ENCODE measurements at places on chromosomes 3 and 15. TPM values are rescaled to one million over a fixed set of nuclear protein-coding genes. Genes with fewer than 3 reads are reported as not detected.

GRCh38 chr3:116083683-116084082, 361.6 kb downstream of the LSAMP start:
- no peak for ATAC-seq

DNA sequence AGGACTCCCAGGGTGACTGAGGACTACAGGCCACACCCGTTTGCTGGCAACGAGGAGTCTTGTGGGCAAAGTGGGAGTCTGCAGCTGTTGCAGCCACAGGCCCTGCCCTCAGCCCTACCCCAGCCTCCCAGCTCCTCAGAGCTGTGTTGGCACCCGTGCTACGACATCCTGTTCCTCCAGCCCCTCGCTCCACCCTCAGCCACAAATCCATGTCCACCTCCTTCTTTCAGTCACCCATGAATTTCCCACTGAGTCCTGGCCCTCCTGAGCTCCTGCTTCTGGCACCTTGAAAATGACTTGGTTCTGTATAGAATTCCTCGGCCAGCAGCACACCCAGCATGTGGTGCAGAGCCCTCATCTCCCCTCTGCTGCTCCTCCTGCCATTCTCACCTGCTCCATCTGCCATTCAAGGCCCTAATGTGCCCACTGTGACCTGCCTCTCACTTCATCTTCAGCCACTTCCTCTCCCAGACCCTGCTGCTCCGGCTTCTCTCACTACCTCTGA, 20.9 kb upstream of the VILL start:
- no peak for ATAC-seq

DNA sequence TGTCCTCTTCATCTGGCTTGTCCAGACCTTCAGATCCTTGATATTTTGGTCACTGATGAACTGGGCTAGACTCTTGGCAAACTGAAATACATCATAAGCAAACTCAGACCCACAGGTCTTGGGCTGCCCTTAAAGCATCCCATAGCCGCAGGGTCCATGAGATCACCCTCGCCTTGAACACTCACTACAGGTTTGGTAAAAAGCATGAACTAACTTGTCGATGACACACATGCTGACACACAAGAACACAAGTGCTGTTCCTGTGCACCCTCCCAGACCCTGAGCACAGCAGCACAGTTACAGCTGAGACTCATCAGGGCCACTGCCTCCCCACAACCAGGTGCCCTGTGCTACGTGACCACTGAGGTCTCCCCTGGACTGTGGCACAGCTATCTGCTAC, 21.0 kb downstream of the PFKFB4 start:
- no peak for ATAC-seq

GRCh38 chr3:86771741-86772512, 219.0 kb downstream of the VGLL3 start:
- ATAC-seq: peak; percentile 16

DNA sequence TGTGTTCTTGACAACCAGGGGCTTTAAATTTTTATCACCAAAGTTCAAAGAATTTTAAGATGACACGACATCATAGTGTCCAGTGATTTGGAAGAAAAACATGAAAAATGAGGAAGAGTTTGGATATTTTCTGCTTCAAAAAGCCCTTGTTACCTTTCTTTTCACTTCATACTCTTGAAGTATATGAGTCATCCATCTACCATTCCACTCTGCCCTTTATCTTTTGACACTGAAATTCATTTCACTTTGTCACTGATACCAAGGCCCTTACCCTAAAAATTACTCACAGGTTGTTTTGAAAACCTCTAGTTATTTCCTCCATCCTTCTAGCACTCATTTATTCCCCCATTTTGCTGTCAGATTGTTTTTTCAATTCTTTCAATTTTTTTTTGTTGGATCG, 42.7 kb downstream of the OR5H15 start:
- no peak for ATAC-seq

DNA sequence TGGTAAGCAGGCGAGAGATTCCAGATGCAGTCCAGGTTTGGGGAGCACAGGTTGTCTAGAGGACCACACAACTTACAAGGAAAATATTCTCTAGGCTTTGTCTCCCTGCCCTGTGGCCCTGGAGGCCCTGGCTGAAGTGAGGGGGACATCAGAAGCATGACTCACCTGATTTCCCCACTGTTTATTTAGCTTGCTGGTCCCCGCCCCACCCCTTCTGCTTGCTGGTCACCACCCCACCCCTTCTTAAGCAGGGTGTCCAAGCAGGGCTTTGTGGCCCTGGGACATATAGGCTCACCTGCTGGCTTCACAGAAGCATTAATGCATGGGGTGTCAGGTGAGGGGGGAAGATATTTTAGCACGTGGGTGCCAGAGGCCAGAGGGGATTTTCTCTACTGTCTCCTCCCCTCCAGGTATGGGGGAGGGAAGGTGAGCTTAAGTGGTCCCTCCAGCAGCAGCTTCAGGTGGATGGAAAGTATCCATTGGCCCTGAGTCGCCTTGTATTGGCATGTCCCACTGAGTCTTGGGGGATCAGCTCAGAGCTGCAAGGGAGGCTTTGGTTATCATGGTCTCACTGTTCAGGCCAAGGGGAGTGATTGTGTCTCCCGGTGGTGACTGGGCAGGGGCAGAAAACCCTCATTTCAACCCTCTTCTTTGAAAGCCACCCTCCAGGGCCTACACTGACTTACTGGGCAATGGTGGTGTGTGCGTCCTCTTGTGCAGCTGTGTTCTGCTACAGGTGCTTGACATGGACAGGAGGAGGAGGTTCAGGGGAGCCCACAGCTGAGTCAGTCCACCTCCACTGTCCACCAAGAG, 49.8 kb downstream of the GASK1A start:
- ATAC-seq: no peak

GRCh38 chr3:161423911-161424522, 52.7 kb upstream of the SPTSSB start:
- no peak for ATAC-seq

- peak; percentile 68 for ATAC-seq
Measured at GRCh38 chr15:65400760-65401610, 21.8 kb downstream of the IGDCC4 start.

DNA sequence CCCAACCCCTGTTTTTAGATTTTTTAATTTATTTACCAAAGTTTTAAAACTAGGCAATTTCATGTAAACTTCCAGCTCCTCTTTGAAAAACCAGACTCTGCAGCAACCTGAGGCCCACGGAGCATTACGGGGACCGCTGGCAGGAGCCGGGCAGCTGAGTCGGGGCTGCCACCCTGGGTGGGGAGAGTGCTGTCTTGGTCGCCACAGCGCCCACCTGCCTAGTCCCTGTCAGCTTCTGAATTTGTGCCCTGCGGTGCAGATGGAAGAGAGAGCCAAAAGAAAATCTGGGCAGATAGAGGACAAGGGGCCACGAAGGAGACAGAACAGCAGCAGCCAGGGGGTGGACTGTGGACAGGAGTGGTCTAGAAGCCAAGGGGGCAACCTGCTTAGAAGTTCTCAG, 34.6 kb downstream of the PXYLP1 start:
- no peak for ATAC-seq

GRCh38 chr15:71115567-71116351, 488 bp downstream of the THSD4 start:
- peak; percentile 79 for ATAC-seq

DNA sequence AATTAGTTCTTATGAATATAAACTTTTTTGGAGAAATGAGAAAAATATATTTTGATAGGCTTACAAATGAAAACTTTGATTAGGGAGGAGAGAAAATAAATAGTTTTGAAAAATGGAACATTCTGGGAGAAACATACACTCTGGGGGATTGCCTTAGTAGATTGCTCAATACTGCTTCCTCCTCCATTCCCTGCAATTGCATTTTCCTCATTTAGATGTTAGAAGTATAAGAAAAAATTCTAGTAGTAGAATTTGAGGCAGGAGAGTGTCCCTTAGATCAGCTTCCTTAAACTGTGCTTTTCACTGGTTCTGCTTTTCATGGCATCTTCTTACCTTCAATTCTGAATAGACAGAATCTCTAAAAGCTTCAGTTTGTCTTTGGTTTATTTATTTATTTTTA, 46.2 kb upstream of the CTDSPL2 start:
- ATAC-seq: no peak

- ATAC-seq: no peak
Measured at GRCh38 chr3:139846729-139847128, 88.3 kb upstream of the CLSTN2 start.

DNA sequence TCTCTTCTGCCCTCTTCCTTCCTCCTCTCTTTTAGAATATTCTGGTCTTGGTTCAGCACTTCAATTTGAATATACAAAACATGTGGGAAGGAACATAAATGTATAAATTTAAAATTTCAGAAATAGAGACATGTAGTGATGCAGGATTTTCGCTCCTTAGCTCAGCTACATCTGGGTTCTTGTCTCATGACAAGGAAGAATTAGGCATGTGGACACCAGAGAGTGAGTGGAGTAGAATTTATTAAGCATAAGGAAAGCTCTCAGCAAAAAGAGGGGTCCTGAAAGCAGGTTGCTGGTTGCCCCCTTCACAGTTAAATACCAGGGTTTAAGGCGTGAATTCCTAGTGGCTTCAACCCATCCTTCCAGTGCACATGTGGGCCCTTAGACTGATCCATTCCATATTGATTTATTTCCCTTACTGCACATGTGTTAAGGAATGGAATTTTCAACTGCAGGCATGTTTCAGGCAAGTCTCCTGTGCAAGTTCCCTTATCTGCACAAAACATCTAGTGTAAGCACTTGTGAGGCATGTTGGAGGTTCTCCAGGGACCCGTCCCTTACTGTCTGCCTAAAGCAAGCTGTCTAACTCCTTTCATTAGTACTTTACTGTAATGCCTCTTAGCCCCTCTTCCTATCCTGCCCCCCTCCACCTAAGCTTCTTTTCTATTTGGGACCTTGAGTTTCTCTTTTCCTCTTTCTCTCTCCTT, 133.2 kb upstream of the STRIT1 start:
- ATAC-seq: no peak

DNA sequence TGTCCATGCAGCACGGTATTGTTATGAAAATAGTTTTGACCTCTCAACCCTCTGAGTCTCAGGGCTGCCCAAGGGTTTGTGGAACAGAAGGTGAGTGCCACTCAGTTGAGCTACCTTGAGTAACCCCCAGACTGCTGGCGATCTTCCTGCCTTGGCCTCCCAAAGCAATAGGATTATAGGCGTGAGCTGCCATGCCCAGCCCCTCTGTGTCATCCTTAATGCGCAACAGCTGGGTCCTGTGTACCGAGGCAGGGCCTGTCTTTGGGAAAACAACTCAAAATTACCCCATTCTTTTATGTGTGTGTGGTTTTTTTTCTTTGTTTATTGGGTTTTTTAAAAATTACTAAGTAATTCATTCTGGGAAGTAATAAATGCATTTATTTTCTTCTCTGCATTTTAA, 78.3 kb upstream of the TPM1 start:
- ATAC-seq: peak; percentile 59

DNA sequence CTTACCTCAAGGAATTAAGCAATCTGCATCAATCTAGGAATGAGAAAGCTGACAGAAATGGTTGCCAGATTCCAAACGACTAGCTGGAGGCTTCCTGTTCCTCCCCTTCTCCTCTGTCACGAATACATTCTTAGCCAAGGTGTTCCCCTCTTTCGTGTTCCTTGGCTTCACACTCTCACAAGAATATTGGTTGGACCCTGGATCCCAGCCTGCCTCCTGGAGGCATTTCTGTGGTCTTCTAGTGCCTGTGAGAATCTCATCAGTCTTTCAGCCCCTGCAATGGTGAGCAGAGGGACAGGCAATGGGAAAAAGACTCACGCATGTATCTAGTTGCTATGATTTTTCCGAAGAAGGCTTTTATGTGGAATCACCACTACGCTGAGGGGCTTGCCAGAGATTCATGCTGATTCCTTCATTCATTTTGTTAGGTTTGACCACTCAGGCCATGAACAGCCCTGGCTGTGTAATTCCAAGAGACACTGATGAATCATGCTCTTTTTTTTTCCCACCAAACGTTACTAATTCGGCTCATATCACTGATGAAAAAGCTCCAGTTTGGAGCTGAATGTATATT, 1.6 kb upstream of the P3H2 start:
- ATAC-seq: no peak

- no peak for ATAC-seq
Measured at GRCh38 chr15:32909431-32909830, 191.6 kb downstream of the GREM1 start.

- ATAC-seq: no peak
Measured at GRCh38 chr15:67548862-67549651, 6.6 kb downstream of the MAP2K5 start.

GRCh38 chr3:49899815-49900214, 3.9 kb downstream of the MST1R start:
- ATAC-seq: no peak

DNA sequence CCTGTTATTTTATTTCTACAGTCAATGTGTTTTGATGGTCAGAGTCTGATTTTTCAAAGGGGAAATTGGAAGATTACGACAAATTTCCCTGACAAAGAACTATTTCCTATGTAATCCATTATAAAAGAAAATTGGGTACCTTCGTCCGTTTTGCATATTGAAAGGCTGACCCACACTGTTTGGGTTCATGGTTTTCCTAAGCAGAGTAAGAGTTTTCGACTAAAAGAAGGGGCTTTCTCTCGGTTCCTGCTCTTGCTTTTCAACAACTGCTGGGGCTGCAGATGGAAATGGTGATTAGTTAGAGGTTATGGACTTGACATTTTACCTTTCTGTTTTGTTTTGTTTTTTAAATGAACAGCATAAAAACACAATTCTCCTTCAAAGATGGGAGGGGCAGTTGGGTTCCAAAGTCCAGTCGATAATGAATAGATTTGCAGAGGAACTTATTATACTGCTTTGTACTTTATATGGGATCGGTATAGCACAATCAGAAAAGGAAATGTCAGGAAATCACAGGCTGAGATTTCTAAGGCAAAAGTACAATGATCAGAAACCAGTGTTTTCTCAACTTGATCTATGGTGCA, 978 bp downstream of the KCNMB2 start:
- ATAC-seq: no peak

- no peak for ATAC-seq
Measured at GRCh38 chr3:55292360-55292759, 194.7 kb downstream of the WNT5A start.

DNA sequence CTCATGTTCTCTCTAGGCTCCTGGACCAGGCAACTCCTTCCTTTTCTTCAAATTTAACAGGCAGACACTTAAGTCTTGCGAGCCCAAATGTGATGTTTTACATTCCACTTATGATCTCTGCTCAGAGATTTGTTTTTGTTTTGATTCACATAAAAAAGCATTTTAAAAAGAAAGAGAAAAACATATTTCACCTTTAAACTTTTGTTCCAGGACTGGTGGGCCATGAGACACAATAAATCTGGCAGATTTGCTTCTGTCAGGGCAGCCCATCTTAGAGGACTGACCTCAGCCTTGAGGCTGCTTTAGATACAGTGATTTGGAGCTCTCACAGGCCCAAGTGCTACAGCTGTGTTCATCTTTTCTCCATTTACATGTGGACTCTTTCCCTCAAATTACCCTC, 52.0 kb downstream of the CMSS1 start:
- no peak for ATAC-seq

GRCh38 chr15:80577552-80578205, 117.4 kb upstream of the ABHD17C start:
- ATAC-seq: no peak

UROC1 gene
- total RNA-seq: not detected

ZNF502 gene
- 5.3 TPM for total RNA-seq

UACA gene
- total RNA-seq: 78.9 TPM

MAP6D1 gene
- total RNA-seq: 4.4 TPM

IL17RE gene
- 0.78 TPM for total RNA-seq

CHRM5 gene
- total RNA-seq: not detected

CHAC1 gene
- 1.8 TPM for total RNA-seq

EPB42 gene
- total RNA-seq: 0.40 TPM

EHD4 gene
- 10.0 TPM for total RNA-seq

DPPA2 gene
- total RNA-seq: not detected

Measured in gastroesophageal sphincter (tissue), 4 donors.